ENCODE measurements at places on chromosomes 6 and 20.

GRCh38 chr20:58903614-58904013 is 51.1 kb downstream of the GNAS start:
- H3K4me1 ChIP-seq, result peaks cover 12% of the 10 kb centered on the region
- peaks cover 16% of the 10 kb centered on the region for H3K36me3 ChIP-seq
- no peak overlapping the region for H3K4me3 ChIP-seq

DNA sequence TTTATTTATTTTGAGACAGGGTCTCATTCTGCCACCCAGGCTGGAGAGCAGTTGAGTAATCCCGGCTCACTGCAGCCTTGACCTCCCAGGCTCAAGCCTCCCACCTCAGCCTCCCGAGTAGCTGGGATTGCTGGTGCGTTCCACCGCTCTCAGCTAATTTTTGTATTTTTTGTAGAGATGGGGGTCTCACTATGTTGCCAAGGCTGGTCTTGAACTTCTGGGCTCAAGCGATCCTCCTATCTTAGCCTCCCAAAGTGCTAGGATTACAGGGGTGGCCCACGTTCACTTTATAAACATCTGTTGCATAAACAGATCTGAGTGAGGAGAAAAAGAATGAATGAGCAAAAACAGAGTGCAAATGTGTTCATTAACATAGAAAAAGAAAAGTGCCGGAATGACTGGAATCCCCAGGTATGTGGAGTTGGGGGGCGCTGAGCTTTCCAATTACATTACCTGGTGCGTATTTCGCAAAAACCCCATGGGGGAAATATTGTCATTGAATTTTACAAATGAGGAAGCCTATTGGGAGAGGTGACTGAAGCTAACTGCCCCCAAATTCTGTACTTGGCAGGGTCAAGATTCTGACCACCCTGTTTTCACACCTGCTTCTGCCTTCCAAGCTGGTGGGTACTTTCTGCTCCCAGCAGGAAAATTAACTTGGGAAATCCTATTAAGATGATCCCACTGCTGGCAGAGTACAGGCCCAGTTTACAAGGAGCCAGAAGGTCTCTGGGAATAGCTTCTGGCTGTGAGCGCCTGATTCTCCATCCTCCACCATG is 207.7 kb upstream of the JARID2 start:
- H3K4me1 ChIP-seq, result no peaks in the 10 kb centered on the region
- H3K4me3 ChIP-seq, result no peak overlapping the region
- no peaks in the 10 kb centered on the region for H3K27me3 ChIP-seq
- DNase-seq, result no peak
- H3K36me3 ChIP-seq, result no peaks in the 10 kb centered on the region

GRCh38 chr6:17705428-17705777 is 1.3 kb downstream of the NUP153 start:
- peak overlapping the region; percentile 92 for H3K4me3 ChIP-seq
- peak; percentile 73 for DNase-seq
- H3K4me1 ChIP-seq, result peaks cover 3% of the 10 kb centered on the region
- H3K27ac ChIP-seq, result peak overlapping the region; percentile 99
- H3K36me3 ChIP-seq, result no peaks in the 10 kb centered on the region
- H3K27me3 ChIP-seq, result no peaks in the 10 kb centered on the region

- no peaks in the 10 kb centered on the region for H3K36me3 ChIP-seq
- DNase-seq, result peak; percentile 54
- no peak overlapping the region for H3K27ac ChIP-seq
- no peaks in the 10 kb centered on the region for H3K27me3 ChIP-seq
- no peaks in the 10 kb centered on the region for H3K4me1 ChIP-seq
Observed at GRCh38 chr6:56311061-56311460, 63.7 kb upstream of the COL21A1 start.

DNA sequence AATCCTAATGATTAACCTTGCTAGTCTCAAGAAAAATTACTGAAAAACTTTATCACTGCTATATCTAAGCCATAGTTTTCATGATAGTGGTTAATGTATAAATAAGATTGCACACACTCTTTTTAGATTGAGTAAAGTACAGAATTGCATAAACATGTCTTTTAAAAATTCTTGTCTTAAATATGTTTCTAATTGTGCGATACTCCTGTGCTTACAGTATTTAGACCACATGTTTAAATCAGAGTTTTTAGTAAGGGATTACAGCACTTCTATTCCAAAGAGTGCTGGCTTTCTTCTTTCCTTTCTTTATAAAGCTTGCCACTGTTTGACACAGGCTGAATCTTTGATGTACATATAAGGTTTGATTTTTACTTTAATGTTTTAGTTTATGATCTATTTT is 36.8 kb upstream of the RGS17 start:
- H3K4me3 ChIP-seq, result no peak overlapping the region
- peaks cover 21% of the 10 kb centered on the region for H3K4me1 ChIP-seq
- peak overlapping the region; percentile 92 for H3K27ac ChIP-seq

GRCh38 chr6:24606200-24606930 is 39.6 kb downstream of the KIAA0319 start:
- H3K4me3 ChIP-seq, result no peak overlapping the region
- H3K27me3 ChIP-seq, result no peaks in the 10 kb centered on the region
- no peaks in the 10 kb centered on the region for H3K4me1 ChIP-seq
- no peak for DNase-seq

DNA sequence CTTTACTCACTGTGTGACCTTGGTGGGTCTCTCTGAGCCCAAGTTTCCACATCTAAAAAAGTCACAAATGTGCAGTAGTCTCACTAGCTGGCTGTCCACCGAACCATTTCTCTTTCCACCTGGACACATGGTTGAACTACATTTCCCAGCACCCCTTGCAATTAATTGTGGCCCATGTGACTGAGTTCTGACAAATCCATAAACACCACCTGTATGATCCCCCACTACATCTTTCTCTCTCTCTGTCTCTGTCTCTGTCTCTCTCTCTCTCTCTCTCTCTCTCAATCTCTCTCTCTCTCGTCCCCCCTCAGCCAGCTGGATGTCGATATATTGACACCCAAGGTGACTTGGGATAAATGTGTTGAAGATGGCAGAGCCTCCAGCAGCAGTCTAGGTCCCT is 42.8 kb downstream of the SNHG17 start:
- no peak for DNase-seq
- no peaks in the 10 kb centered on the region for H3K36me3 ChIP-seq

DNA sequence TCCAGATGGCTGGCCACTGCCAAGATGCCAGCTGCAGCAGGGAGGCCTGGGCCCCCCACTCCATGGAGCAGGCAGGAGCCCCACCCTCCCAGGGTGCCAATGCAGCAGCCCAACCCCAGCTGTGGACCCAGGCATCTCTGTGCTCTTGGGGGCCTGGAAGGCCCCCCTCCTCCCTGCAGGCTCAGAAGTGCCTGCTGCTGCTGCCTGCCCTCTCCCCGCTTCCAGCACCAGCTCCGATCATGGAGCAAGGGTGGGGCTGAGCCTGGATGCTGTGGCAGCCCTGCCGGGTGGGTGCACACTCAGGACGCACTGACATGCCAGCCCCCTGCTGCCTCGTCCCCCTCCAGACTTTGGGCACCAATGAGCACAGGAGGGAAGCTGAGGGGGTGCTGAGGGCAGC is 14.8 kb upstream of the ABCC10 start:
- no peaks in the 10 kb centered on the region for H3K4me1 ChIP-seq
- peaks cover 12% of the 10 kb centered on the region for H3K27me3 ChIP-seq
- H3K36me3 ChIP-seq, result no peaks in the 10 kb centered on the region
- DNase-seq, result no peak
- no peak overlapping the region for H3K27ac ChIP-seq

GRCh38 chr20:31801508-31801907 is 17.6 kb upstream of the MYLK2 start:
- H3K27me3 ChIP-seq, result no peaks in the 10 kb centered on the region
- no peak for DNase-seq
- H3K4me3 ChIP-seq, result no peak overlapping the region
- peaks cover 7% of the 10 kb centered on the region for H3K36me3 ChIP-seq

GRCh38 chr6:17220040-17220910 is 60.9 kb upstream of the RBM24 start:
- no peak overlapping the region for H3K27ac ChIP-seq
- no peak for DNase-seq
- no peak overlapping the region for H3K4me3 ChIP-seq
- H3K4me1 ChIP-seq, result no peaks in the 10 kb centered on the region
- H3K36me3 ChIP-seq, result no peaks in the 10 kb centered on the region
- H3K27me3 ChIP-seq, result no peaks in the 10 kb centered on the region

GRCh38 chr6:36907781-36908180 is 22.0 kb downstream of the C6orf89 start:
- H3K4me3 ChIP-seq, result no peak overlapping the region
- peaks cover 4% of the 10 kb centered on the region for H3K36me3 ChIP-seq
- no peaks in the 10 kb centered on the region for H3K27me3 ChIP-seq

DNA sequence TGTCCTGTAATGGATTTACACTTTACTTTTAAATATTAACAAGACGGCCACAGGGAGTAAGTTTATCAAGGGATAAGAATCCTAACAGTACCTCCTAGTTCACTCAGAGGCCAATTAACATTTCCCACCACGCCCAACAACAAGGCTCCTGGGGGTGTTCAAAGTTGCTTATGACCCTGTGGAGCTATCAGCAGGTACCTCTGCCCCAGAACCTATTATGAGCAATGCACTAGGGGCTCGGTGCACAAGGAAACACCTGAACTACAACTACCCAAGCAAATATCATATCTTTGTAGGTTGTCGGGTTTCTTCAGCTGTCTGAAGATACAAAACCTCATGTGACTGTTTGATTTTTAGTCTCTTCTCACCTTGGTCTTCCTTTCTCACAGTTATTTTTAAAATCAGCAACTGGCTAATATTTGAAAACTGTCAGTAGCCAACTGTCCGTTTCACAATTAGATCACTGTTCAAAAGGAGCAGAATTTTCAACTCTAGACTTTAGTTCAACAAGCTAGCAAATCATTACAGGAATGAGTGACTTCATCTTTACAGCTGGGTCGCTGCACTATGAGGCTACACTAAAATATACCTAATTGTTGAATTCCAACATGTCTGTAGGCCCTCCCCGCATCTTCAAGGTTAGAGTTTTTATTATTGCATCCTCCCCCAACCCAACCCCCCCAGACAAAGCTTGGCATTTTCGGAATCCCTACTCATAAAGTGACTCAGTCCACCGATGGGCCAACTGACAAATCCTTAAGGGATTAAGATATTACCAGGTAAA is 38.1 kb downstream of the B4GALT5 start:
- no peak overlapping the region for H3K27ac ChIP-seq
- no peaks in the 10 kb centered on the region for H3K36me3 ChIP-seq
- peaks cover 22% of the 10 kb centered on the region for H3K4me1 ChIP-seq
- no peaks in the 10 kb centered on the region for H3K27me3 ChIP-seq
- H3K4me3 ChIP-seq, result no peak overlapping the region

DNA sequence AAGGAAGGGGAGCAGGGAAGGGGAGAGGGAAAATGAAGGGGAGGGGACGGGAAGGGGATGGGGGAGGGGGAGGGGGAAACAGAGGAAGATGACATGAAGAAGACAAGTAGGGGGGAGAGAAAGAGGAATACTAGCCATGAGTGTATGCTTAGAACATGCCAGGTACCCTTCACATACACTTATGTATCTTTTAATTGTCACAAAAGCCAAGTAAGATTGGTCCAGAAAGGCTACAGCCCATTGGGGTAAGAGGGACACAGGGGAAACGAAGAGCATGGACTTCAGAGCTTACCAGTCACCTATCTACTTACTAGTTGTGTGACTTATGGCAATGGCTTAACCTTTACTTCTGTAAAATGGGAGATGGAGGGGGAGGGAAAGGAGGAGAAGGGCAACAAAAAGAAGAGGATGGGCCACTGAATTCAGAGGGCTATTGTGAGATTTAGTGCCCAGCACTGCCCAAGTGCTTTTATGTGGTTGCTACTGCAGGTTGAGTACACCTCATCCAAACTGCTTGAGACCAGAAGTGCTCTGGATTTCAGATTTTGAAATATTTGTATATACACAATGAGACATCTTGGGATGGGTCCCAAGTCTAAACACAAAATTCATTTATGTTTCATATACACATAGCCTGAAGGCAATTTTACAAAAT is 90.3 kb downstream of the ARHGAP18 start:
- H3K27ac ChIP-seq, result no peak overlapping the region
- no peaks in the 10 kb centered on the region for H3K27me3 ChIP-seq
- H3K4me3 ChIP-seq, result no peak overlapping the region

DNA sequence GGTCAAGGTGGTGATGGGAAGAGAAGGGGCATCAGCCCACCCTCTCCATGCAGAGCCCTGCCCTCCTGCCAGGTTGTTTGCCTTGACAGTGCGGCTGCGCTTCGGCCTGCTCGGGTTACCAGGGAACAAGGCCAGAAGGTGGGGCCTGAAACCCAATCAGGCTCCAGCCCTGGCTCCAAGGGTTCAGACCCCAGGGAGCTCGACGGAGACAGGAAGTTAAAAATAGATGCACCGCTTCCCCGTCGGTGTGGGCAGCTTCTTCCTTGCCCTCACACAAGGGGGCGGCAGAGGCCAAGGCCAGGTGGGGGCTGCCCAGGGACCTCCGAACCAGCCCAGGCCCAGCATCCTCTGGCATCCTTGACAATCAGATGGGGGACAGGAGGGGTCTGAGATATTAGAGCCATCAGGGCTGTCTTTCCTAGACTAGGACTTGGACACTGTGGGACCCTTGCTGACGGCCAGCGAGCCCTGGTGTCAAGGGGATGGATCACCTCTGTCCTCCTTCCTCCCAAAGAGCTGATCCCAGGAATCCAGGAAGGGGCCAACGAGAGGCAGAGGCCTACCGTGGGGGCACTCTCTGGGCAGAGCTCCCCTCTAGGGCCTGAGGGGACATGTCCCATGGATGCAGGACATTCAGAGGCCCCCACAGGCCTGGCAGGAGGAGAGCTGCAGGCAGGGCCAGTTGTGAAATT is 65.2 kb downstream of the RIPOR3 start:
- no peaks in the 10 kb centered on the region for H3K36me3 ChIP-seq
- H3K4me1 ChIP-seq, result no peaks in the 10 kb centered on the region
- no peaks in the 10 kb centered on the region for H3K27me3 ChIP-seq
- H3K27ac ChIP-seq, result no peak overlapping the region
- no peak overlapping the region for H3K4me3 ChIP-seq
- DNase-seq, result peak; percentile 49

- no peaks in the 10 kb centered on the region for H3K4me1 ChIP-seq
- H3K36me3 ChIP-seq, result no peaks in the 10 kb centered on the region
- peak; percentile 88 for DNase-seq
- H3K27me3 ChIP-seq, result no peaks in the 10 kb centered on the region
Observed at GRCh38 chr20:8527998-8528723, 396.1 kb downstream of the PLCB1 start.

GRCh38 chr6:94751641-94752329 is 825.5 kb upstream of the MANEA start:
- no peaks in the 10 kb centered on the region for H3K4me1 ChIP-seq
- H3K27ac ChIP-seq, result no peak overlapping the region
- no peaks in the 10 kb centered on the region for H3K36me3 ChIP-seq
- no peak overlapping the region for H3K4me3 ChIP-seq
- H3K27me3 ChIP-seq, result no peaks in the 10 kb centered on the region
- DNase-seq, result peak; percentile 14

DNA sequence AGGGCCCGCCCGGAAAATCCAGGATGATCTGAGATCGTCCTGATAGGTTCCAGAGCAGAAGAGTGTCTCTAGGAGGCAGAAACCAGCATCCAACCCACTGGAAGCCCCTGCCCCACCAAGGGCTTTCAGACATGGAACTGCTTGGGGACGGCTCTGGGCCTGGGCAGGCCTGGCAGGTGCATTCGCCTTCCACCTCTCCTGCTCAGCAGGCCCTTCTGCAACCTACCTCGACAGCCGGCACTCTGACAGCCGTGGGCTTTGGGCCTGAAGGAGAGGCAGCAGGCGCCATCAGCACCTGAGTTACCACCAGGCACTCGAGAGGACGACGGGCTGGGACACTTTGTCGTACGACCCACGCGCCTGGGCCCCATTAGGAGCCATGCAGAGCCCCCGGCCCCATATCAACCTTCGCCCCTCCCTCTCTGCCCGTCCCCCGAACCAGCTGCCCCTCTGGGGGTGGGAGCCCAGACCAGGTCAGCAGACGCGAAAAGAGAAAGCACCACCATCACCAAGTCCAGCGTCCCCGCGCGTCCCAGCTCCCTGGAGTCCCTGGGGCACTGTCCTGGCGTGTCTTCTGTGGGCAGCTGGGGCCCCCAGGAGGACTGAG is 44.6 kb downstream of the KCNQ2 start:
- no peak overlapping the region for H3K27ac ChIP-seq
- no peak overlapping the region for H3K4me3 ChIP-seq
- DNase-seq, result no peak

Measured in fibroblast of lung (primary cell).